Uterine smooth muscle cell (primary cell): ENCODE measurements at places on chromosomes 16 and 17. TPM values are rescaled to one million over a fixed set of nuclear protein-coding genes. Genes with fewer than 3 reads are reported as not detected.

SGCA gene
- 0.33 and 1.9 TPM in 2 replicates for total RNA-seq

BEAN1 gene
- total RNA-seq, result 0.11 and 0.12 TPM in 2 replicates

VTN gene
- total RNA-seq, result 0.11 and 0.12 TPM in 2 replicates

KRTAP16-1 gene
- not detected in 2 replicates for total RNA-seq

CCL14 gene
- not detected in 2 replicates for total RNA-seq

TAC4 gene
- not detected in 2 replicates for total RNA-seq

C17orf50 gene
- not detected in 2 replicates for total RNA-seq

RNF40 gene
- 86.2 and 88.5 TPM in 2 replicates for total RNA-seq
